ENCODE measurements at places on chromosomes 1 and 21.

DNA sequence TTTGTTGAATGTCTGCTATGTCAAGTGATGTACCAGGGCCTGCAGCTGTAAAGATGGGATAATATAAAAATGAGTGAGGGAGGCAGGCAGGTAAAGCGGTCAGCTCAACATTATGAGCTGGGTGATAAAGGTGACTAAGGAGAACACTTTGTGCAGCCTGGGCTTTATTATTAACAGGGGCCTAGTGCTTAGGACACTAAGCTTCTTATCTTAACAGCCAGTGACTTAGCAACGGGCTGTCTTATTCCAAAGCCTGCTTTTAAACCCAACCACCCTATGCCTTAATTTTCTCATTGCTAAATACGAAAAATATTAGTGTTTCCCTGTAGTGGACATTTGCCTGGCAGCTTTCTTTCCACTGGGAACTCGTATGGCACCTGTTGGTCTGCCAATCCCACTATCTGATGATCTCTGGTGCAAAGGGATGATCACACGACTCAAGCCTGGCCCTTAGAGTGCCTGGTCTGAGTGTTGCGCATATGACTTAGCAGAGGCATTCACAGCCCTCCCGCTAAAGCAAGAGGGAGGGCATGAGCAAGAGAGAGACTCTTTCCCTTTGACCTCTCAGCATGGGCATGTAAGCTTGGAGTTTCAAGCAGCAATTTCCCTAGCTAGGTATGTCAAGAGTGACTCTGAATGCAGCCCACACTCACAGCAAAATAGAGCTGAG, 98.6 kb upstream of the PAPPA2 start:
- DNase-seq, result no peak

GRCh38 chr1:80158771-80159170, 1152.2 kb upstream of the ADGRL4 start:
- no peak for DNase-seq

GRCh38 chr1:8326265-8326664, 8.4 kb downstream of the SLC45A1 start:
- DNase-seq, result no peak

DNA sequence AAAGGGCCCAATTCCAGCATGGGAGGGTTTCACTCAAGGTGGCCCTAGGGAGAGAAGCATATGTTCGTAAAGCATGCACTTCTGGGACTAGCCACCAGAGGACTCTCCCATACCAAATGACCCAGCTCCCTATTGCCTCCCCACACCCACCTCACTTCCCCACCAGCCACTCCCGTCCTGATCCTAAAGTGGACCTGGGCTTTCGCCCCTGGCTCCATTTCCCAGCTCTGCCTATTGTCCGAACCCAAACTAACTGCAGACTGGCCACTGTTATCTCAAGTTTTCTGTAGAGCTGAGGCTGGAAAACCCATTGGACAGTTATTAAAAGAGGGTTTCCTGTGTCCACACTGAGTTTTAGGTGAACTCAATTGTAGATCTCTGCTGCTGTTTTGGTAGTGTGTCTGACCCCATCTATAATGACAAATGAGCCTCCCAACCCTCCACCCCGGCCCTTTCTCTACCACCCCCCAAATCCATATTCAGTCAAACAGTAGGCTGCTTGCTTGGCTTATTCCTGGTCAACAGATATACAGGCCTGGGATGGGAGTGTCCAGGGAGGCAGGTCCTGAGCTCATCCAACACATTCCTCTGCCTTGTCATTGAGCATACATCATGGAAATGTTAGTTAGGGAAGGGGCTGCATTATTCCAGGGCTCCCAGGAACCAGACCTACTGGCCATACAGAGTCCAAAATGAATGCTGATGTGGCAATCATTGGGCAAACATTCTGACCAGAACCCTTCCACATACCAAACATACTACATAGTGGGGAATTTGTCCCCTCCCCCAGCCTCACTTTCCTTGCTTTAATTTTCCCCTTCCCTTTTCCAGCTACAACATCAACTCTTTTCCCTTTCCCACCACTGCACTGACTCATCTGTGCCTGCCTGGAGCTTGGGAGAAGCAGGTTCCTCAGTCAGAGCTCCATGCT, 59.2 kb downstream of the ABCA4 start:
- peak; percentile 64 for DNase-seq

GRCh38 chr1:183824291-183824690, 19.4 kb downstream of the RGL1 start:
- DNase-seq, result no peak

DNA sequence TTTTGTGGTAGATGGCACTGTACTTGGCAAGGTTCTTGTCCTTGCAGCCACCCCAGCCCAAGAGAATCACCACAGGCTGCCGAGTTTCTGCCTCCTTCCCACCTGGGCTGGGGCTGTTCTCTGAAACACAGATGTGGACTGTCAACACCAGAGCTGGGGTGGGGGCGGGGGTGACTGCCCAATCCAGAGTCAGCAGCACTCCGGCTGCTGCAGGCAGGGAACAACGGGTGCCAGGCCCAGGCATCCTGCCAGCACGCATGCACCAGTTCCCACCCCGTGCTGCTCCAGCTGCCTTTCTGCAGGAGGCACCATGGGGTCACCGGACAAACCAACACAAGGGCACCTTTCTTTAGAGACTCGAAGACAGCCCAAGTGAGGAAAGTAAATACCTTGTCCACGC, 14.1 kb downstream of the TMEM53 start:
- DNase-seq, result no peak

- DNase-seq, result no peak
These were observed 22.7 kb downstream of the PRKACB start for GRCh38 chr1:84166797-84167196.

DNA sequence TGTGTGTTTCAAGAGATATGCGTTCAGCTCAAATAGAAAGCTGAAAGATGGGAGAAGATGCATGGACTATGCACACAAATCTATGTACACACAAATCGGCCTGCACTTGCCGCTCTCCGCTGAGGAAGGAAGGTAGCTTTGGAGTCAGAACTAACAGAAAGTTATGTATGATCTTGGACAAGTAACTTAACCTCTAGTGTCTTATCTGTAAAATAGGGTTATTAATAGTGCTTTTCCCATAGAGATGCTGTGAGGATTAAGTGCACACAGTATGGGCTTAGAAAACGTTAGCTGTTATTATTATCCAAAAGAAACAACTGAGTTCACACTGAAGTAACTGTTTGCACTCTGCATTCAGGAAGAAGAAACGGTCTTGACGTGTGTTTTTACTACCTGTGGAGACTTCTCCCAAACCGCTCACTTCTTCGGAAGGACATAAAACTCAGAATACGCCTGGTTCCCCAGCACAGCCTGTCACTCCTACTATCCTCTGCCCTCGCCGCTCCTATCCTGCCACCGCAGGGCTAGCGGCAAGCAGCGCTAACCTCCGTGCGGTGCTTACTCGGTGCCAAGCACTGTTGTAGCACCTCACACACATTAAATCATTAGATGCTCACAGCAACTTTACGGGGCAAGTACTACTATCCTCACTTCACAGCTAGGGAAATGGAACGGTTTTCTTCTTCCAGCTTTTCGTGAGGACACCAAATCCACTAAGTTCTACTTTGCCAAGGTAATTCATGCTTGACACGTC, 1.3 kb downstream of the TGFBR3 start:
- no peak for DNase-seq

- DNase-seq, result no peak
These were observed 1.0 kb downstream of the SLC35D1 start for GRCh38 chr1:67052741-67053534.

DNA sequence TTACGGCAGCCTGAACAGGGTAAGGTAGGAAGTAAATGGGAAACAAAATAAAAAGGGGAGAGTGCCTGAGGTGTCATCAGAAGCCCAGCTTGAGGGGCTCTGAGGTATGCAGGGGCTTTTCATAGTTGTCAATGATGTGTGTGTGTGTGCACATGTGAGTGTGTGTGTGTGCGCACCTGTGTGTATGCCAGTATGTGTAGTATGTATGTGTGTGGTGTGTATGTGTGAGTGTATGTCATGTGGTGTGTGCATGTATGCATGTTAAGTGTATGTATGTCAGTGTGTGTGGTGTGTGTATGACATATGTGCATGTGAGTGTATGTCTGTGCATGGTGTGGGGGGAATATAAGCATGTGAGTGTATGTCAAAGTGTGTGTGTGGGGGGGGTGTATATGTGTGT, 184.1 kb downstream of the DSCAM start:
- DNase-seq, result no peak
